ENCODE measurements at places on chromosomes 12 and 14.
A peak's percentile ranks its signal among the peaks of the same experiment; 100 is the strongest.

GRCh38 chr14:77409131-77409533 lies 14.2 kb downstream of the NOXRED1 start:
- peak; percentile 37 for DNase-seq

- DNase-seq, result no peak
Observed at GRCh38 chr12:55694188-55694515, 13.6 kb downstream of the ITGA7 start.

DNA sequence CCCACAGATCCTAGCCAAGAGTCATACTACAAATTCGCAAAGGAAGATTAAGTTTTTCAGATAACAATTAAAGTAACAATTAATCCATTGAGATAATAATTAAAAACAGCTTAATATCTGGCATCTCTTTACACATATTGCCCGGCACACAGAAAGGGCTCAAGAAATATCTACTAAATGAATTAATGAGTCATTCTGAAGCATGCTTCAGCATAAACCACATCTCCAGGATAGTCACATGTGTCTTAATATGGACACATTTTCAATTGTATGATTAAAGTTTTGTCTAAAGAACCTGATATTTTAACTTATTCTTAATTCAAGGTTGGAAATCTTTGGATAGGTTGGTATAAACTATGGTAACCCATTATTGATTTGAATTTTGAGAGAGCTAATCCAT lies 9.6 kb downstream of the ITPR2 start:
- DNase-seq, result peak; percentile 27

- peak; percentile 68 for DNase-seq
Observed at GRCh38 chr12:113479590-113480335, 8.1 kb upstream of the LHX5 start.

- no peak for DNase-seq
Observed at GRCh38 chr14:81179631-81180030, 41.1 kb downstream of the GTF2A1 start.

DNA sequence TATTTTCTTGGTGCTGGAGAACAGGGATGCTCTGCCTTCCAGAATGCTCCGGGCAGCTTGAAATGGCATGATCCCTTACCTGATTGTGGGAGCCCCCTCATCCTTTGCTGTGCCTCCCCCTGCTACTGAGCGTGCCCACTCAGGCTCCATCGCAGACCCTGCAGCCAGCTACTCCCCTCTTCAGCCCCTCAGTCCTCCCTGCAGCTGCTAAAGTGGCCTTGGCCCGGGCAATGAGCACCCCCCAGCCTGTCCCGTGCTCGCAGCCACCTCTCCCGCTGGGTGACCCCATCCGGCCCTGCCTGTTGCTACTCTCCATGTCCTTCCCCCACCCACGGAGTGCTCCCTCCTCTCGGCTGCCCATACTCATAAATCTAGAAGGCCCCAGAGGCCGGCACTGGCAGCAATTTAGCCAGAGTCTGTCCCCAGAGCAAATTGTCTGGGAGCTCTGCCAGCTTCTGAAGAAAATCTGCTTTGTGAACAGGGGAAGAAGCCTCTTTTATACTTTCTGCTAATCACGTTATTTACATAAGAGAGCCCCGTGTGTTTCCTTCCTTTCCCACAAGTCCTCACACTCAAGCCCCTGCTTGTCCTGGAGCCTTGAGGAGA lies 143.7 kb upstream of the FRMD6 start:
- DNase-seq, result no peak

GRCh38 chr12:120951-121350 lies 54.4 kb downstream of the IQSEC3 start:
- no peak for DNase-seq

GRCh38 chr12:121858662-121859572 lies at the start of gene HPD:
TSS of gene HPD (minus strand) at chr12:121858859. CDS start at chr12:121858823, 36 bp downstream.
- no peak for DNase-seq

DNA sequence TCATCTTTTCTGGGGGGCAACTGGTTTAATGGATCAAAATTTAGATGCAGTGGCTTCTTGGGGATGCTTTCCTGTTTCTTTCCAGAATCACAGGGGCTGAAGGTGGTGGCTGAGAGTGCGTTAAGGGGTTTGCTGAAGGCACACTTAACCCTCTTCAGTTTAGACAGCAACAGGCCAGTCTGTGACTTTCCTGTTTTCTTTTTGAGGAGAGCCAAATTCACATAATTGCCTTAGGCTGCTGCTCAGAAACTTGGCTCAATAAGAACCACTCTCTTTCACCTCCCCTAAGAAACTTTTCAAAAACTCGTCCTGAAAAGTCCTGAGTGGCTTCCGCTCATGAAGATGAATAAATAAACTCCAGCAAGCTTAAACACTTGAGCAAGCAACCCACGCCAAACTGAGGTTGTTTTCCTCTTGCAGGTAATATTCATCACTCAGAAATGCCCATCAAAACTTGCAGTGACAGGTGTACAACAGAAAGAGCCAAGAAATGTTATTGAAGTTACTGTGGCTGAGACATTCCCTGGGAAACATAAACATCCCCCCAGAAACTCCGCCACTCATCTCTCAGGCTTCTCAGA lies 510.4 kb downstream of the TMEM132D start:
- no peak for DNase-seq

GRCh38 chr12:89939522-89940215 lies 231.0 kb upstream of the ATP2B1 start:
- no peak for DNase-seq

GRCh38 chr14:96888593-96888992 lies 91.4 kb downstream of the VRK1 start:
- DNase-seq, result no peak

DNA sequence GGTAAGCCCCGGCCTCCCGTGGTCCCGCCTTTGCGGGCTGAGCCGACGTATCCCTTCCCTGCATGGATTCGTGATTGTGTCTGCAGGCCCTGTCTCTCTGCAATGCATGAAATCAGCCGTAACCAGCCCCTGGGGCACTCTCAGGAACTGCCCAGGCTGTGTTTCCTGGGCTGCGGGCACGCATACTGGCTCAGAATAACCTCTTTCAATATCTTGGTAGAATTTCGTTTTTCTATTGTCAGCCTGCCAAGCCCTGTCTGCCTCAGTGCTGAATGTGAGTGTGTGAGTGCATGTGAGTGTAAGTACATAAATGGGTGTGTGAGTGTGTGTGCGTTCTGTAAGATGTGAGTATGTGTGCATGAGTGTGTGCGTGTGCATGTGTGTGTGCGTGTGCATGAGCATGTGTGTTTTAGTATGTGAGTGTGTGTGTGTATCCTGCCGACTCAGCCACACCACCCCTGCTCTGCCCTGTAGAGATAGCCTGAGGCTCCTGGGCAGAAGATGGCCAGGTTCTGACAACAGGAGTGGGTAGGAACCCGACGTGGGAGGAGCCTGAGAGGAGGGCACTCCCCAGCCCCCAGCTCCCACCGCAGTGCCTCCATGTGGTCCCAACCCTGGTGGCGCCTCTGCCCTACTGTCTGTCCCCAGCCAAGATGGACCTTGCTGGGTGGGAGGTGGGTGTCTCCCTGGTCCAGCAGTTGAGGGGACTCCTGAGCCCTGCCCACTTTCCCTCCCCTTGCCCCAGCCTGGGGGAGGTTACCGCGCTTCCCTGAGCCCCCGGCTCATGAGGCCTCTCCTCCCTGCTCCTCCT lies 268.8 kb downstream of the ADGRD1 start:
- peak; percentile 19 for DNase-seq

DNA sequence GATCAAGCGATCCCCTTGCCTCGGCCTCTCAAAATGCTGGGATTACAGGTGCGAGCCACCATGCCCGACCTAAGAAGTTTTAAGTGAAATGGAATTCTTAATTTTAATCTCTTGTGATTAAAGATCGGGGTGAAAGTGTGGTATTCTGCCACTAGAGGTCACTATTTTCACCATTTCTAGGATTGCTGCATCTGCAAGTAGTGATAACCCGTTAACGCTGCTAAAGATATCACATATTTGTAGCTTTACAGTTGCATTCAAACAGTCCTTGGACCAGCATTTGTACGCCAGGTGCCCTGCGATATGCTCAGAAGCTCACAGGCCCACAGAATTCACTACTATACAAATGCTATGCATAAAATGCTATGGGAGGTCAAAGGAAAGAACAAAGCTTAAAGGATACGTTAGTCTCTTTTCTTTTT lies 19.3 kb downstream of the CCDC62 start:
- peak; percentile 78 for DNase-seq

- DNase-seq, result no peak
Observed at GRCh38 chr14:49997991-49998390, 105.1 kb downstream of the ARF6 start.

DNA sequence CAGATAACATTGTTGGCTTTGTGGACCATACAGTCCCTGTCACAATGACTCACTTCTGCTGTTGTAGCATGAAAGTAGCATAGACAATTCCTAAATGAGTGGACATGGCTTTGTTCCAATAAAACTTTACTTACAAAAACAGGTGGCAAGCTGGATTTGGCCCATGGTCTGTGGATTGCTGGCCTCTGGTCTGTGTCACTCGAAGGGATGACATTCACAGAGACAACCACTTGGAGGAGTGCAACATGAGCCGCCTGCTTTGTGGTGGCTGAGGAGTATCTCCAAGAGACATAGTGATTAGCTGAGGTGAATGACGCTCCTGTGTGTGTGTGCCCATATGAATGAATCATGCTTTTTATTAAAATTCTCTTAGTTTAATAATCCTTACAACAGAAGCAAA lies 81.3 kb upstream of the NRXN3 start:
- DNase-seq, result no peak

DNA sequence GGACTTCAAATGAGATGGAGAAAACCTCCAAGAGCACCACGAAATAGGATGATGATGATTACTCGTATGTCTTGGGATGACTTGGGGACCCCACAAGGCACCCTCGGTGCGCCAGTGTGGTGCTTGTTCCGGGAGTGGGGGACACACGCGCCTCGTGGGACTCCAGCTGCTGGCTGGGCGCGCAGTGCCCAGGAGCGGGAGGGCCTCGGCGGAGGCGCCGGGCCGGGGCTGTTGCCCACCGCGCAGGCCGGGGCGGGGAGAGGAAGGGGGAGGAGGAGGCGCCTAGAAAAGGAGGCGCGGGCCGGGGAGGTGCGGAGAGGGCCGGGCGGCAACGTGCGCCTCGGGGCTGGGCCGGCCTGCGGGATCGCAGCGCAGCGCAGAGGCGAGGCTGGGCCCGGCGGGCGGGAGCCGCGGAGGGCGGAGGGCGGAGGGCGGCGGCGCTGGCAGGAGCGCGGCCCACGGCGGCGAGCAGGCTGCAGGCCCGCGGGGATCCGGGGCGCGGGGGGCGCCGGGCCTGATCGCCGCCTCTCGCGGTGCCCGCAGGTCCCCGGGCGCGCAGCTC lies at the start of gene RFLNA:
Gene RFLNA (plus strand): TSS at position 314 of the 562 bp plus-strand sequence. CDS start 337 bp downstream, outside the sequence.
- DNase-seq, result no peak

GRCh38 chr12:12294215-12295005 lies 27.6 kb upstream of the LRP6 start:
- no peak for DNase-seq

DNA sequence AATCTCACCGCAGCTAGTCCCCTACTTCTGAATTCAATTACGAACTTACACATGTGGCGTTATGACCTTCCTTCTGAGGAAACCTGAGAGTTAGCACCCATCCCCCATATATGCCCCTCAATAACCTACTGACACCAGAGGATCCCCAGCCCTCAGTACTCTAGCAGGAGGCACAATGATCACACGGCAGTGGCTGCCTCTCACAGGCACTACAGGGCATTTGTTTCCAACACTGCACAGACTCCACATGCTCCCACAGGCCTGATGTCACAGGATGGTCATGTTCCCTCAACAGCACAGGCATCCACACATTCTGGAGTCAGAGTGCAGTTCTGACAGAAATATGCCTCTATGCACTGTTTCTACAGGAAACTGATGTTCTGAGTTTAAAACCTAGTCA lies 17.4 kb downstream of the PPP1CC start:
- no peak for DNase-seq

- no peak for DNase-seq
Observed at GRCh38 chr14:104253223-104253822, 114.9 kb downstream of the KIF26A start.

- peak; percentile 4 for DNase-seq
Observed at GRCh38 chr14:31864937-31865855, 211.9 kb upstream of the ARHGAP5 start.

- DNase-seq, result peak; percentile 87
Observed at GRCh38 chr12:43957732-43958372, 122.0 kb downstream of the TMEM117 start.

DNA sequence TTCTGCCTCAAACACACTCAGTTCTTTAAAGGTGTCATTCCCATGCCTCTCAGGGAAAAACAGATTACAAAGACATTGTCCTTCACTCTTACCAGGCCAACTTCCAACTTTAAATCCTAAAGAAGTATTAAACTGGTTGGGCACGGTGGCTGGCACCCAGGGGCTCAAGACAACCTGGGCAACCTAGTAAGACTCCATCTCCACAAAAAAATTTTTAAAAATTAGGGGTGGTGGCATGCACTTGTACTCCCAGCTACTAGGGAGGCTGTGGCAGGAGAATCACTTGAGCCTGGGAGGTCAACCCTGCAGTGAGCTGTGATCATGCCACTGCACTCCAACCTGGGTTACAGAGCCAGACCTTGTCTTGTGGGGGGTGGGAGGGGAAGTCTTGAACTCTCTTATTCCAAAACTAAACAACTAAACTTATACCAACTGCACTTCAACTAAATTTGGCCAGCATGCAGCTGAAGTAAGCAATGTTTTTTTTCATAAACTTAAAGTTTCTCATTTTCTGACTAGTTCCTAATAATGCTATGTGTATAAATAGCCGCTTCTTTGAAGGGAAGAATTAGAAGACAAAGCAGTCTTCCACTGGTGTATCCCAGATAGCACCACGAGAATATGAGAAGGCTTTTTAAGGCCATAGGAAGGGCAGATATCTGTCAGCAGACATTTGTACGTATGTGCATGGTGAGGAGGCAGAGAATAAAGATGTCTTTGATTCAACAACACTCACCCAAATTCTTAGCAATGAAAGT lies 2.4 kb downstream of the SLC11A2 start:
- no peak for DNase-seq

- DNase-seq, result no peak
Observed at GRCh38 chr12:51349026-51349425, 2.5 kb upstream of the CELA1 start.

- no peak for DNase-seq
Observed at GRCh38 chr12:94057262-94058151, 90.9 kb upstream of the PLXNC1 start.

DNA sequence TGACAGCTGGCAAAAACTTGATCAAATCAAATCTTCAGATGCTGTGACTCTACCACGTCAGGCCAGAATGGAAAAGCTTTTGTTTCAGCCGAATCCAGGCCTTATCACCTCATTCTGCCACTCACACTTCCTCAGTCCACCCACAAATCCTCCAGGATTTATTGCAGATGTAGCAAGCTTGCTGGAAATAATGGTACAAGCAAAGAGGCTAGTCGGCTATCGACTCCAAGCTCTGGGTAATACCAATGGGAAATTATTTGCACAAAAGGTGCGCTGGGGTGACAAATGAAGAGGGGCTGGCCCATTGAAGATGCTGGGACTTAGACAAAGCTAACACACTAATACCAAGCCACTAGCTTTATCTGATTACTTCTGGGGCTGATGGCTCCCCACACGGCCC lies 250.5 kb downstream of the ASCL1 start:
- no peak for DNase-seq

GRCh38 chr12:23555825-23556207 lies 393.7 kb downstream of the SOX5 start:
- peak; percentile 92 for DNase-seq

GRCh38 chr14:57707219-57707618 lies 158.7 kb downstream of the SLC35F4 start:
- DNase-seq, result no peak
